ENCODE measurements at places on chromosomes 7 and 10.
A peak's percentile ranks its signal among the peaks of the same experiment; 100 is the strongest.

DNA sequence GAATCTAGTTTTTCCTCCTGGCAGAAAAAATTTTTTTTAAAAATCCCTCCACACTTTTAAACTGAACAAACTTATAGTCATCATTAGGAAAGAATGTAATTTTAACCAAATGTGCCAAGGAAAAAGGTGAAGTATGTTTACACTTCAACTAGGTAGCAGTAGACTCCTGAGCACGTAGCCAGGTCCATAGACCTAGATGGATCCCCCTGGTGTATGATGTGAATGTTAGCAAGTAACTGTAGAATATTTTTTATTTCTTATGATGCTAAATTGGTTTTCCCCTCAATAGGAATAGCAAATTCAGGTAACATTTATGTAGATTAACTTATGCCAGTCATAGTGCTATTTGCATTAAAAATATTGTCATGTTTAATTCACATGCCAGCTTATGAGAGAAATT is 19.6 kb downstream of the CABCOCO1 start:
- DNase-seq = no peak

DNA sequence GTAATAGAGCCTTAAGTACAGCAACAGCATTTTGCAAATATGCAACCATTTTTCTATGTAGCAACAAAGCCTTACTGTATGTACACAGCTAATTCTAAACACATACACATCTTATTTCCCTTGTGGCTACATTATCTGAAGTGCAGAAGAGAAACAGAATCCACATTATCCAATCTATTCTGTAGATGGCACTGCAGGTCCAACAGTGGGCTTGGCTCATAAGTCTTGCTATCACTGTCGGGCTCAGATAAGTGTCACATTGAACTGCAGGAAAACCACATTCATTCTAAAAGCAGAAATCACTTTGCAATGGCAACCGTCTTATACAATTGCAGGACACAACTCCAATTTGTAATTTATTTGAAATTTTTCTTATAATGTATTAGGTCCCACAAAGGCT is 109.8 kb upstream of the NOBOX start:
- peak; percentile 24 for DNase-seq

DNA sequence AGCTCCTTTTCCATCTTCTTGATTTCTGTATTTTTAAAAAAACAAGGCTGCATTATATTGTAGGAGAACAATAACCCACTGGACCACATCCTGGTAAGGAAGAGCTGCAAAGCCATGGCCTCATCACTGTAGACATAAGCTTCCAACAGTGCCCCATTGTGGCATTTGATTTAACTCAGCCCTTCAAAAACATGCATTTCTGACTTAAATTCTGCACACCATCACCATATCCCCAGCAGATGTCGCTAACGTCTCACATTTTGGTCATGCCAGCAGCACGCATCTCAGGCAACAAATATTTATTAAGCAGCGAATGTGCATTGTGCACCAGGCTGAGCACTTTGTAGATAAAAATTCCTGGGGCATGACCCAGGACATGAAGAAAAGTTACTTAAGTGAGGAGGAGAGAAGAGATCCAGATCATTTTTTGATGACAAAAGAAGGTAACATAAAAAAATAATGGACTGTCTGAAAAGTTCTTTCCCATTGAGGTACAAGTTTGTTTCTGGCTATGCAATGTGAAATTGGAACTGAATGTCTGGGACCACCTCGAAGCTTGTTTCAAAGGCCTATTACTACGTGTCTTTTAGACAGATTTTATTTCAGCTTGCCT is 164.6 kb upstream of the CDCA7L start:
- peak; percentile 75 for DNase-seq

DNA sequence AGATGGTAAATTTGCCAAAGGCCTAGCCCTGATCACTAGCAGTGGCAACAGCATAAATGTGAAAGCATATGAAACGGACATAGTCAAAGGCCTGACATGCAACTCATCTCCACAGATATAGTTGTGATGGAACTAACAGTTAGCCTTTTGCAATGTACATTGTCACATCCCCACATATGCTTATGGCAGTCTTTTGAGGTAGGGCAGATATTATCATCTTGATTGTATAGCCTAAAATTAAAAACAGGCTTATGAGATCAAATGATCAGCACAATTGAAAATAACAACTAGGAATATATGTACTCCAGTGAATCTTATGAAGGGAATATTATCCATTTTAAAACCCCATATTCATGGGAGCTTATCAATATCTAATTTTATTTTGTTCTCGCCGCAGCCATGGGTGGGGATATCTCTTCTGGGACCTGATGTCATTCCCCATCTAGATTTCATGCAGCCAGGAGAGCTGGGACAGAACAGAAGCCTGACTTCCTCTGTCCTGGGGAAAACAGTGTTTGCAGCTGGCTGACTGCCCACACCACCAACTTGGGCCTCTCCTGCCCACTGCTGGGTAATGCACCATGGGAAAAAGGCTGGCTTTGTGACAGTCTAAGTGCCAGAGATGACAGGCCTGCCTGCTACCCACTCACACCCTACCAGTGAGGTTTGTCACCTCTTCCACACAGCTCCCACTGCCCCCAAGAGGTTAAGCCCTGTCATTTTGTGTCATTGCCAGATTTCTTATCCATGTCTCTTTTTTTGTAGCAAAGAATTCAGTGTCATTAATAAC is 180.2 kb upstream of the FZD1 start:
- no peak for DNase-seq

DNA sequence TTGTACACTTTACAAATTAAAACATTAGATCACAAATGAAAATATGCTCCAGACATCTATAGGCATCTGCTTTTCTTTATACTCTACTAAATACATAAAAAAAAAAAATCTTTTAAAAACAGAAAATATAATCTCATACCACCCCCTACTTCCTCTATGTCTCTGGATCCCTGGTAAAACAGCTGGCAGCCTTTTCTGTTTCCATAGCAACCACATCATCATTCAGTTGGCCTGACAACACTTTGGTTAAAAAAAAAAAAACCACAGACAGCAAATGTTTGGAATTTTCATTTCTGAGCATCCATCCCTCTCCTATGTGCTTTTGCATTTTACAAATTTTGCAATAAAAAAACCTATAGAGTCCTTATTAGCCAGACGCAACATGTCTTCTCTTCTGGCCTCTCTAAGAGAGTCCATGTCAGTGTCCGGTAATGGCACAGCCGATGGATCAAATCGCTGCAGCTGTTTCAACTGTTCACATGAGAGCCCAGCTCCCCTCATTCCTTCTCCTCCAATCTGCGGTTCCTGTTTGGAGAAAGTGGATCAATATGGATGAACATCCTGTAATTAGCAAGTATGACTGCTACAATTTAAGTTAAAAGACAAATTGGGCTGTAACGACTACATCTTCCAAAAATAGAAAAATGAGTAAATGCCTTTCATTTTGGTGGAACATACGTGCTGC is 105.6 kb downstream of the NSUN6 start:
- DNase-seq = peak; percentile 43

Measured in amniotic epithelial cell (primary cell).